ENCODE measurements at places on chromosomes 7 and 10. TPM values are rescaled to one million over a fixed set of nuclear protein-coding genes. Genes with fewer than 3 reads are reported as not detected.
A peak's percentile ranks its signal among the peaks of the same experiment; 100 is the strongest.

DNA sequence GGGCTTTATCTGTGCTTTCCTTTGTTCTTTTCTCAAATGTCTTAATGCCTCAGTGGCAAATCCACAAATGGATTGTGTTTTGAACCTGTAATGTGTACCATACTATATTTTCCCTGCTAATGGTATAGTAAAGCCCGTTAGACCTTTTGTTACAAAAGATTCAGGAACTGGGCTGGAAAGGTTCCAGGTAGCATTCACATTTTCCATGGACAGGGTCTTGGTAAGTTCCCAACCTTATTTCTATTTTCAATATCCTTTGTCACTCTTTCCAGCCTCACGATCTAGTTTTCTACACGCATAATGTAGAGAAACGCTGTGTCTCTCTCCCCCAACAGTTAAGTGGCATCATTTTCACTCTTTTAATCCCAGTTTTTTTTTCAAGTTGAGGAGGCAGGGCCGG, 153.0 kb downstream of the PLCE1 start:
- no peaks in the 10 kb centered on the region for H3K4me1 ChIP-seq
- H3K36me3 ChIP-seq, result no peaks in the 10 kb centered on the region
- no peak for DNase-seq
- no peaks in the 10 kb centered on the region for H3K27me3 ChIP-seq
- no peak overlapping the region for H3K4me3 ChIP-seq

DNA sequence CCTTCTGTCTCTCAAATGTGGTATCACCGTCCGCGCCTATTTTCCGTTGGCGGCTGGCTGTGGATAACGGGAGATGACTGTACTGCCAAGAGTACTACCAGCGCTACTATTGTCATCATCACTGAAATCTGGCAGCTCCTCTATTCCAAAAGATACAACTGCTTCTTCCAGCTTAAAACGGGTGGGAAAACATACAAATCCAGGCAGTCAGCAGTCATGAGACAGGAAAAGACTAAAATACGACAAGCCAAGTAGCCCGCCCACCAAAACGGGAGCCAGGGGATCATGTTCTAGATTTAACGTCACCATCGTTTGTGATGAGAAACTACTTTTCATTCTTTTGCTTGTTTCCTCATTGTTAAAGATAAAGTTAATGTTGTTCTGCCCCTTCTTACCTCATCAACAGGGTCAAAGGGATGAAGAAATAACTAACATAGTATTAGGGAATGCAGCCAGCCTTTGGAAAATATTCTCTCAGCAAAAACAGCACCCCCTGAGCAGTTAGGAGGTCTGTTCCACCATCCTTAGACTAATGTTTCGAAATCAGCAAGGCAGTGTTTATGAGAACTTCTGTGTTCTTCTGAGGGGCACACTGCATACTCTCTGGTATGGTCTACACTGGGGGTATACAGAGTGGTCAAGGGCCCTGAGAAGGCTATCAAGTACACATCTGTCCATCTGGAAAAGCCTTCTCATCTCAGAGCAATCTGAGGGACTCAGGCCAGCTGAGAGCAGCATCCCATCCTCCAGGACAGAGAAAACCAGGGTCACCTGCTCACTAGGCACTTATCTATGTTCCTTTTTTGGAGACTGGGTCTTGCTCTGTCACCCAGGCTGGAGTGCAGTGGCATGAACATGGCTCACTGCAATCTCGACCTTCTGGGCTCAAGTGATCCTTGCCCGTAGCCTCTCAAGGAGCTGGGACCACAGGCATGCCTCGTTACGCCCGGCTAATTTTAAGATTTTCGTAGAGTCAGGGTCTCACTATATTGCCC, 47.5 kb downstream of the GNA12 start:
- peaks cover 9% of the 10 kb centered on the region for H3K4me1 ChIP-seq
- H3K36me3 ChIP-seq, result peaks cover 23% of the 10 kb centered on the region
- no peak overlapping the region for H3K4me3 ChIP-seq
- H3K27ac ChIP-seq, result no peak overlapping the region
- DNase-seq, result no peak

GRCh38 chr7:11935905-11936304, 103.9 kb upstream of the THSD7A start:
- H3K4me3 ChIP-seq, result no peak overlapping the region
- H3K36me3 ChIP-seq, result no peaks in the 10 kb centered on the region
- no peak for DNase-seq
- H3K27me3 ChIP-seq, result no peaks in the 10 kb centered on the region

DNA sequence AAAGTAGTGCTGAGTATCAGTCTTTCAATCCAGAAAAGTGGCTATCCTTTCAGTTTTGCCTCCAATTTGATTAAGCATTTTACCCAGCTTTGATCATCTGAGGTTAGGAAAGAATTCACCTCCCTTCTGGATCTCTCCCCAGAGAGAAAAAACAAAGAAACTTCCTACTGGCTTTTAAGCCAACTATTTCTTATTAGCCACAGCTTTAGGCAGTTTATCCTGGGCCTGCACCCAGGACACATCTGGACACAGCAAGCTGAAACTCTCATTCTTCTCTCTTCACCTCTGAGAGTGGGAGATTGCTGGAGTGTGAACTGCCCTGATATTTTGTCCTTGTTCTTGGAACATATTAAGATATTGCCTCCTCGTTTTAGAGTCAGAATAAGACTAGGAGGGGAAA, 43.5 kb upstream of the LSM8 start:
- H3K36me3 ChIP-seq, result no peaks in the 10 kb centered on the region

DNA sequence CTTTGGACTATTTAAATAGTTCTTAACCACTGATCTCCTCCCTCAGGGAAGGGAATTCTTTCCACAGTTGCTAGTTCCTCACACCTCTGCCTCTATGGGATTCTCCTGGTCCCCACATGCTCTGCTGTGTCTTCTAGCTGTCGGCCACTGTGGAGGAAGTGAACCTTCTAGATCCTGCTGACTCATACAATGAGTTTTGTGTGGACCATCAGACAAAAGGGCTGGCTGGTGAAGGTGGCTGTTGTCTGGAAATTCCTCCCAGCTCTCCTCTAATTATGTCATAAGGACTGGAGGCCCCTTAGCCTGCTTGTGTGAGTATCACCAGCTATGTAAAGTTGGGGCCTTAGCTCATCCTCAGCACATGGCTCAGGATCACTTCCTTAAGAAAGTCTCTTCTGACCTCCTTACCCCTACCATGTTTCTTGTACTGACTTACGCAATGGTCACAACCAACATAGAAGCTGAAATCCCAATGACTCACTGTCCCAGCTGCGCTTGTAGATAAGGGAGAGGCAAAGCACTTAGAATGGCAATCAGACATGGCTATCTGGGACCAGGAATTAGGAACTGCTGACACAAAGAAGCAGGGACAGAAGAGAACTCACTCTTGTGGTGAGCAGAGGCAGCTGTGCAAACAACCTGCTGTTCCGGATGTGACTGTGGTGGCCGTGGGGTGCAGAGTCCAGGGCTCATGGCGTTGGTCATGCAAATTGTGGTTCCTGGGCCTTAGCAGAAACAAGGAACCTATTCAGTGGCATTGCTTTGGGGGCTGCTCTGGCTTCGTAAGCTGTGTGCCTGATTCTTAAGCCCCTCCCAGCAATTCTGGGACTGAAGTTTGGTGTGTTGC, 2.5 kb upstream of the MACC1 start:
- no peaks in the 10 kb centered on the region for H3K27me3 ChIP-seq
- no peaks in the 10 kb centered on the region for H3K36me3 ChIP-seq
- H3K27ac ChIP-seq, result peak overlapping the region; percentile 99

DNA sequence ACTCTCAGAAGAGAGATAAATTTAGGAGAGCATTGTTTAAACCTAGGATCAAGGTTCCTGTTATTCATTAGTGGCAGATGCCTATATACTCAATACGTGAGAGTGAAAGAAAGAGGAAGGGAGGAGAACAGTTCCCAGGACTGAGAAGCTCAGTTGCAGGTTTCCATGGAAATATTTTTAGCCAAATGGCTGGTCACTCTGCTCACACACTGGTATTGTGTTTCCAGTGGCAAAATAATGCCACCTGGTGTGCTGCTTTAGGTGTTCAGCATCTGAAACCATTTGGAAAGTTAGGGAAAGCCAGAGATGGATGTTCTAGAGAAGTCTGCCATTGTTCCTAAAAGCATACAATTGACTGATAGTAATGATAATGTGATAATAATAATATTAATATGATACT, 827.7 kb downstream of the SORCS3 start:
- DNase-seq, result no peak
- no peak overlapping the region for H3K27ac ChIP-seq
- no peaks in the 10 kb centered on the region for H3K4me1 ChIP-seq
- no peak overlapping the region for H3K4me3 ChIP-seq

DNA sequence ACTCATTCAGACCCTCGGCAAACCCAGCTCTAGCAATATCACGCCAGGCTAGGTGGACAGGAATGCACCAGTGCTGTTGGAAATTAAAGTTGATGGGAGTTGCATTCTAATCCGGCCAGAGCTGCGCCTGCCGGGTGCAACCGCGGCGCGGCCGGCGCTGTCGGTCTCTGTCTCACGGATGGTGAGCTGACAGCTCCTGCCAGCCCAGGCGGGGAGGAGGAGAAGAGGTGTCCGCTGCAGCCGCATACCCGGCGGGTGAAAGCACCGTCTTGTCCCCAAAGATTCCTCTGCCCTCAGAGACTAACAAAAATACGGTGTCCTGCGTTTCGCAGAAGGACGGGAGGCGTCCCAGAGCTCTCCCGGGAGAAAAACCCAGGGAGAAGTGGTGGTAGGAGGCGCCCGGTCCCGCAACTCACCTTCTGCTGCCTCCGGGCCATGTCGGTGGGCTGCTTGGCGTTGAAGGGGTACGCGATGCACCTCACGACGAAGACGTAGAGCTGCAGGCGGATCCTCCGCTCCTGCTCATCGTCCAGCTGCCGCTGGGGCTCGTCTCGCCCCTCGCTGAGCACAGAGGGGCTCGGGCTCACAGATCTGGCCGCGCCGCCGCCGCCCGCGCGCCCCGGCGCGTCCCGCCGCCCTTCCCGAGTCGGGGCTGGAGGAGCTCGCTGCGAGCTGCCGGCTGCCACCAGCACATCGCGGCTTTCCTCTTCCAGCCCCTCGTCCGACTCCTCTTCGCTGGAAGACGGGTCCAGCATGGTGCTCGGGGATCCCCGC, 490 bp downstream of the CADPS2 start:
- peaks cover 15% of the 10 kb centered on the region for H3K27me3 ChIP-seq
- no peaks in the 10 kb centered on the region for H3K36me3 ChIP-seq
- no peak overlapping the region for H3K27ac ChIP-seq

- no peaks in the 10 kb centered on the region for H3K36me3 ChIP-seq
- H3K27me3 ChIP-seq, result no peaks in the 10 kb centered on the region
- H3K27ac ChIP-seq, result no peak overlapping the region
- H3K4me1 ChIP-seq, result no peaks in the 10 kb centered on the region
- DNase-seq, result peak; percentile 14
Observed at GRCh38 chr10:23314835-23315239, 29.8 kb downstream of the C10orf67 start.

DNA sequence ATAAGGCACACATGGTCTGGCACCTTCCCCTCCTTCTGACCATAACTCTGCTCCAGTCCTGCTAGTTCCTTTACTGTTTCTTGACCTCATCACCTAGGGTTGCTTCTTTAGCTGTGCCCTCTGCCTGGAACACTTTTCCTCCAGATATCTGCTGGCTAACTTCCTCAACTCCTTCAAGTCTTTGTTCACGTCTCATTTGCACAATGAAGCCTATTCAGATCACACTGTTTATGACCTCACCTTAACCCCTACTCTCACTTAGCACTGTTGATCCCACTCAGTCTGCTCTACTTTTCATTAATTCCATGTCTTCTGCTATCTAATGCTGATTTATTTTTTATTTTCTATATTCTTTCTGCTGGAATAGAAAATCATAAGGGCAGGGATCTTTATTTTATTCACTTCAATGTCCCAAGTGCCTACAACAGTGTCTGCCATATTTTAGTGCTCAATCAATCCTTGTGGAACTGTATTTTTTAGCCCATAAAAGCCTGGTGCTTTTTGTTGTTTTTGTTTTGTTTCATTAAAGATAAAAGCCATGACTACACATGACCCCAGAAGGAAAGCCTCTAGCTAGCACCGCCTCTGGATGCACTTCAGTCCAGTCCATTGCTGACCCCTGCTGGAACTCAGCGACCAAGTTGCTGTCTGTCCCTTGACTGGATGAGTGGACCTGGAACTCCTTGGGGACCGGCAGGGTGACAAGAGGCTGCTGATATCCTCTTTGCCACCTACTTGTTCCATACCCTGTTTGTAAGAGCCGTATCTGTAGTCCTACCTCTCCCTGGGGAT, 12.3 kb downstream of the KLF14 start:
- no peaks in the 10 kb centered on the region for H3K36me3 ChIP-seq
- H3K27me3 ChIP-seq, result peaks cover 13% of the 10 kb centered on the region
- no peak overlapping the region for H3K27ac ChIP-seq
- H3K4me1 ChIP-seq, result no peaks in the 10 kb centered on the region
- H3K4me3 ChIP-seq, result no peak overlapping the region

GRCh38 chr7:158275711-158276413, 311.8 kb downstream of the PTPRN2 start:
- H3K4me1 ChIP-seq, result no peaks in the 10 kb centered on the region
- DNase-seq, result no peak
- no peak overlapping the region for H3K27ac ChIP-seq
- no peaks in the 10 kb centered on the region for H3K36me3 ChIP-seq
- no peak overlapping the region for H3K4me3 ChIP-seq

GRCh38 chr7:68537051-68537773, 1061.1 kb upstream of the AUTS2 start:
- no peaks in the 10 kb centered on the region for H3K36me3 ChIP-seq
- no peak overlapping the region for H3K4me3 ChIP-seq
- no peak for DNase-seq
- no peaks in the 10 kb centered on the region for H3K27me3 ChIP-seq
- H3K27ac ChIP-seq, result no peak overlapping the region

- no peak overlapping the region for H3K27ac ChIP-seq
- no peak overlapping the region for H3K4me3 ChIP-seq
- H3K4me1 ChIP-seq, result no peaks in the 10 kb centered on the region
- H3K27me3 ChIP-seq, result peaks cover 95% of the 10 kb centered on the region
- DNase-seq, result no peak
Observed at GRCh38 chr7:151862606-151863381, 14.1 kb downstream of the PRKAG2 start.

DNA sequence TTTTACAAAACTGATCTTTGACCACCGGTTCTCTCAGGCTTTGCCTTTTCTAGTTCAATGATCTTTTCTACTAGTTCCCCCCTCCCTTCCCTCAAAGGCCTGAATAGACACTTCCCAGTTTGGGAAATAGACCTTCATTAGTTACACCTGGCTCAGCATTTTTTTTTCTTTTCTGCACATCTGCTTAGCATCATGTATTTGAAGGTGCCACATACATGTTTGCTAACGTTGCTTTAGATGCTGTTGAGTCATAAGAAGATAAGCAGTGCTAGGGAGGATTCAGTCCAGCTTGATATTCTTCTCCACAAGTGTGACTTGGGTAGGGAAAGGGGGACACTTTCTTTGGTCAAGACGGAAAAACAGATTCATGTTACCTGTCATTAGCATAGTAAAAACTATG, 78.3 kb downstream of the BICC1 start:
- DNase-seq, result no peak
- H3K27ac ChIP-seq, result no peak overlapping the region
- no peak overlapping the region for H3K4me3 ChIP-seq
- no peaks in the 10 kb centered on the region for H3K27me3 ChIP-seq

Gene HOXA1
- not detected for total RNA-seq

Gene PLXNA4
- 0.04 TPM for total RNA-seq

Gene SPDYE2
- not detected for total RNA-seq

Measured in K562 (cell line).